ENCODE measurements at places on chromosomes 7 and 10. TPM values are rescaled to one million over a fixed set of nuclear protein-coding genes. Genes with fewer than 3 reads are reported as not detected.

Gene DYNC1I1
- not detected for total RNA-seq

- no peak overlapping the region for H3K4me3 ChIP-seq
- DNase-seq: no peak
- H3K27me3 ChIP-seq: no peaks in the 10 kb centered on the region
- no peak overlapping the region for H3K27ac ChIP-seq
Observed at GRCh38 chr7:154469652-154470051, 417.5 kb downstream of the DPP6 start.

- H3K27me3 ChIP-seq: no peaks in the 10 kb centered on the region
- no peak for DNase-seq
- H3K4me1 ChIP-seq: no peaks in the 10 kb centered on the region
- H3K36me3 ChIP-seq: no peaks in the 10 kb centered on the region
- H3K27ac ChIP-seq: no peak overlapping the region
Observed at GRCh38 chr7:130384841-130385599, 4.7 kb downstream of the CPA1 start.

- H3K27ac ChIP-seq: no peak overlapping the region
- no peak overlapping the region for H3K4me3 ChIP-seq
- no peak for DNase-seq
- H3K36me3 ChIP-seq: no peaks in the 10 kb centered on the region
- no peaks in the 10 kb centered on the region for H3K4me1 ChIP-seq
Observed at GRCh38 chr10:98292971-98293370, 25.0 kb upstream of the LOXL4 start.
